CD4-positive, alpha-beta T cell treated with Interleukin-15 for 4 hours (primary cell): ENCODE measurements at places on chromosomes 16 and 17.

DNA sequence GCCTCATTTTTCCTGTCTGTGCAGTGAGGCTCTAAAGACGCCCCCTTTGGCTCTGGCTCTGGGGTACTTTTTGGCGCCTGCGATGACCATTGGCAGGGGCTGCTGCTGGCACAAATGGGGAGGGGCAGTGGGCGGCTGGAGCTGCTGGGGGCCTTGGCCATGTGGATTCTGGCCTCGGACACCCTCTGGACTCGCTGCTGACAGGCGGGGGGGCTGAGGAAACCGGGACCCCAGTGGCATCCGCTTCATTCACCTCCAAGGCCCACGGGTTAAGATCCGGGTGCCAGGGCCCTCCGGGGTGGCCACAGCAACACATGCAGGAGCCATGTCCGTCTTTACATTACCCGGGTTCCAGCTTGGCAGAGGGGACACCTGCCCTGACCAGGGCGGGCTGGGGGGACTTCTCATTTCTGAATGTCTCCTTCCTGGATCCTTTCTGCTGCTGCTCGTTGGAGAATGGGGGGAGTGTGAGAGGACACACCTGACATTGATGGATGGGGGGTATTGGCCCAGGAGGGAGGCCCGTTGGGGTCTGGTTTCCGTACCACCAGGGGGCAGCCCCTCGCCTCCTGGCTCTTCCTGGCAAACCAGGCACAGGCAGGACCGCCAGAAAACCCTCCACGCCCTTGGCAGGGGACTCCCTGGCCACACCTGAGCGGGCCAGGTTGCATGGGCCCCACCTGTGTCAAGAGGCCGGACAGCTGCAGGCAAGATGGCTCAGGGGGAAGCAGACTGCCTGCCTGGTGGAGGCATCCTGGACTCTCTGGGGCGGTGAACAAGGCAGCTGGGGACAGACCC, 21.8 kb downstream of the GSE1 start:
- no peak for DNase-seq

GRCh38 chr17:36632916-36633771, 31.8 kb downstream of the MRM1 start:
- DNase-seq: no peak

GRCh38 chr17:57612202-57613071, 132.7 kb downstream of the CCDC182 start:
- DNase-seq: peak; percentile 68

GRCh38 chr16:20763461-20764232, at the start of gene ACSM3:
Gene ACSM3, plus strand, starts transcription at chr16:20764014. Its CDS starts 6,021 bp downstream, at chr16:20770035.
- peak; percentile 83 for DNase-seq

GRCh38 chr16:15772579-15773293, 84.1 kb downstream of the MYH11 start:
- no peak for DNase-seq

DNA sequence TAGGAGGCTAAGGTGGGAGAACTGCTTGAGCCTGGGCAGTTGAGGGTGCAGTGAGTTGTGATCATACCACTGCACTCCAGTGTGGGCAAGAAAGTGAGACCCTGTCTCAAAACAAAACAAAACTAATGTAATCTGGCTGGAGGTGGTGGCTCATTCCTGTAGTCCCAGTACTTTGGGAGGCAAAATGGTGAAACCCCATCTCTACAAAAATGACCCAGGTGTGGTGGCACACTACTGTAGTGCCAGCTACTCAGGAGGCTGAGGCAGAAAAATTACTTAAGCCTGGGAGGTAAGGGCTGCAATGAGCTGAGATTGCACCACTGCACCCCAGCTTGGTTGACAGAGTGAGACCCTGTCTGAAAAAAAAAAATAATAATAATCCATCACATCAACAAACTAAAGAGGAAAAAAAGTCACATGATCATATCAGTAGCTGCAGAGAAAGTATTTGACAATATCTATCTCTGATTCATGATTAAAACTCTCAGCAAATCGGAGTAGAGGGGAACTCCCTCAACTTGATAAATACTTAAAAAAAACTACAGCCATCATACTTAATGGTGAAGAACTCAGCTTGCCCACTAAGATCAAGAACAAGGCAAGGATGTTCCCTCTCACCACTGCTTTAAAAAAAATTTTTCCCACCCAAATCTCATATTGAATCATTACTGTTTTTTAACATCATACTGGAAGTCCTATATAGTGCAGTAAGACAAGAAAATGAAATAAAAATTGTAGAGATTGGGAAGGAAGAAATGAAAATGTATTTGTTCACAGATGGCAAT, 31.0 kb downstream of the DHRS7B start:
- no peak for DNase-seq

GRCh38 chr17:655618-656017, 59.0 kb downstream of the VPS53 start:
- DNase-seq: no peak
